ENCODE measurements at places on chromosomes 7 and 10.

DNA sequence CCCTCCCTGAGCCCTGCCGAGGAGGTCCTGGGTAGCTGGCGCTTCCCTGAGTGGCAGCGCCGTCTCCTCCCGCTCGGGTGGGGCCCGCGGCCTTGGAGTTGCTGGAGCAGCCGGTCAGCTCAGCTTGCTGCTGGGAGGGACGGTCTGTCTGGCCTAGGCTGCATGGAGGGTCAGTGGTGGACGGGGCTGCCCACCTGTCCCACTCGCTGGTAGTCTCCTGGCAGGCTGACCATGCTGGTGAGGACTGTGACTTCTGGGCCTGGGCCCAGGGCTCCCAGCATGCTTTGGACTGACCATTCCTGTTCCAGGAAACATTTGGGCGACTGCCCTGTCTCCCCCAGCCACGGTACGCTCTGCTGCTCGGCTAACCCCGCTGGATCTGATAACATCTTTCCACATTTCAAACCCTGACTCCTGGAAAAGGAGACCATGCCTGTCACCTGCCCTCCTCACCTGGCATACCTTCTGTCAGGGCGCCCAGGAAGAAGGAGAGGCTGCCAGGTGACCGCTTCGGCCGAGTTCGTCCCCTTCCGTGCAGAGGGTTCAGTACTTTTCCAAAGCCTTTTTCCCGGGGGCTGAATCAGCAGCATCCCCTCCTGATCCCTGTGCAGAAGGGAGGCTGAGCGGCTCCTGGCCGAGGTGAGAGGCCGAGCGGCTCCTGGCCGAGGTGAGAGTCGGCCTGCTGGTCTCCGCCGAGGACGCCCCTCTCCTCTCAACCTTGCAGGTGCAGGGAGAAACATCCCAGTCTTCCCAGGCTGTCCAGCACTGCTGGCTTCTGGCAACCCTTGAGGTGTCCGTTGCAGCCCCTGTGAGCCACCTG is 43.4 kb downstream of the FAM20C start:
- DNase-seq: peak; percentile 46

- no peak for DNase-seq
These were observed 12.0 kb upstream of the HERC4 start for GRCh38 chr10:68086910-68087684.

DNA sequence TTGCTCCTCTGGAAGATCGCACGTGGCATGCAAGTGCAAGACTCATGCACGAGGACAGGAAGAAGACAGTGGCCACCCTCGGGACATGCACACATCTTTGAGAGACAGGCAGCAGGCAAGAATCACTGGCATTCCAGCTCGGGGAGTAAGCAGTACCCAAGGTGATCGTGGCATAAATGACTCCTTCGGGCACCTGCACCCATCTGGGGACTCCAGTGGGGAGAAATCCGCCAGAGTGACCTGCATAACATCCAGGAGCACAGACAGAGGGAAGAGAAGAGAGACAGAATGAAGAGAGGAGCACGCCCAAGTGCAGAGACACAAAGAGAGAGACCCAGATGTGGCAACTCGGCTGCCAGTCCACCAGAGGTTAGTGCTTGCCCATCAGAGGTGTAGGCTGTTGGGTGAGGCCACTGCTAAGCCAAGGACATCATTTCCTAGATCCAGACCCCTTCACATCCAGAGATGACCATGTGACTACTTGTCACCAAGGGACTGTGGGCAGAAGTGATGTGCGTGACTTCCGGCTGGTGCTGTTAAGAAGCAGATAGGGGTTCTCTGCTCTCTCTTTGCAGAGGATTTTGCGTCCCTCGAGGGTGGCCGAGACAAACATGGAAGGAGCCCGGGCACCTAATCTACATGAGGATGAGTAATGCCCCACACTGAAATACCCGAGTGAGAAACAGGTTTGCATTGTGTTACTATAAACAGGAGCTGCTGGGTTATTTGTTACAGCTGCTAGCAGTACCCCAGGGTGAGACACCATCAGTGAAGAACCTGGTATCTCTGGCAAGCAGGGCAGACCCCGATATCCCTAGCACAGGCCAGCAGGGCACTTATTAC is 80.6 kb downstream of the VWA2 start:
- no peak for DNase-seq

DNA sequence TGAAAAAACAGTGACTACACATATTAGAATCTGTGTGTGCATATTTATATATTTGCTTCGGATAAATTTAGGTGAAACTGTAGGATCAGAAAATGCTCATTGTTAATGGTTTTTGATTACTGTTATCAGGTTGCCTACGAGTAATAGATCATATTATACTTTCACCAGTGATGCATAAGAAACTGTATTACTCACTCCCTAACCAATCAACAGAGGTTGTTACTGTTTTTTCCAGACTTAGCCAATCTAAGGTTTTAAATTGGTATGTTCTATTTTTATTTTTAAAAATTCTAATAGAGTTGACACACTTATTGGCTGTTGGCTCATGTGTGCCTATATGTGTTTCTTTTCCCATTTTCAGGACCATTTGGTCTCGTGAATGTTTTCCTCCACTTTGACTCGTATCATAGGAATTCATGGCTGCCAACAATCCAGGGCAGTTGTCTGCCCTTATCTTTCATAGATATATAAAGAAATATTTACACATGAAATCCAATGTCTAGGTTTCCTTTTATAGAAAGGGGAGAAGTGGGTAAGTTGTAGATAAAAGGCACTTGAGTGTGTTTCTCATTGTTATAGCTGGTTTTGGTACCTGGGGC is 59.2 kb downstream of the ANLN start:
- DNase-seq: no peak

DNA sequence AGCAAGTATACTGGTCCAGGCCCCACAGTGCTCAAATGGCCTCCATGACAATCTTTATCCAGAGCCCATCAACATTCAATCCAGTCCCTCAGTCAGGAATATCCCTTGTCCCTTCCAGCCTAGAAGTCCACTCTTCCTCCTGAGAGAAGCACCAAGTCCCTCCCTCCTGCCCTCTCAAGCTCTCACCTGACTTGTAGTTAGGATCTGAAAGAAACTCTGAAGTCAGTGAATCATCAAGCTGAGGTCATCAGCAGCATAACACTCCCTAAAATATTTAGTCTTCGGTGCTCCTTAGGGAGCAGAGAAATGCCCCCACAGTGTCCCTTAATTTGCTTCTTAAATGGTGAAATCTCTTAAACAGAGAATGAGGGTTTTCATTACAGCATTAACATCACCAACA is 31.0 kb downstream of the GRM8 start:
- DNase-seq: no peak

DNA sequence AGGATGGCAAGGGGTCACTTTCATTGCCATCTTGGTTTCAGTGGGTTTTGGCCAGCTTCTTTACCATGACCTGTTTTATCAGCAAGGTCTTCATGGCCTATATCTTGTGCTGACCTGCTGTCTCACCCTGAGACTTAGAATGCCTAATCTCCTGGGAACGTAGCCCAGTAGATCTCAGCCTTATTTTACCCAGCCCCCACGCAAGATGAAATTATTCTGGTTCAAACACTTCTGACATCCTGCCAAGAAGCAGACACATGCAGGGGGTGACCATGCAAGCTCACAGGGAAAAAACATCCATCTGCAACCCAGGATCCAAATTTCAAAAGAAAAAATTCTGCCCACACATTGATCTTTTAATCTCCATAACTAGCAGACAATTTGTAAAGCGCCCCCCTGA is 88.4 kb upstream of the EEPD1 start:
- no peak for DNase-seq
